ENCODE measurements at places on chromosomes 1 and 21.

GRCh38 chr1:1294250-1294890 is 13.4 kb downstream of the ACAP3 start:
- no peak for DNase-seq

DNA sequence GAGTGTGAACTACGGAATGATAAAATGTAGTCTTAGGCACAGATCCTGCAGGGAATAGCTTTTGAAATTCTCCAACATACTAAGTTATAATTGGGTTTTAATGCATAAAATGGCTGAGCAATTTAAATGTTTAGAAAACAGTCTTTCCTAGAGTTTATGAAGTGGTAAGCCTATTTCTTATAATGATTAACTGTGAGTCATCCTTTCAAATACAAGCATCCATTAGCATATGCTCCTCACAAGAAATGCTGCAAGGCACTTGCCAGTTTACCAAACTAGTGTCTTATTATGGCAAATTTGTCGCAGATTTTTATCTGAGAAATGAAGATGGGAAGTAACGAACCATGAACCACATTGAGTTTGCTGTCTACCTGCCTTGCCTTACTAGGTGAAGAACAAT is 101.3 kb upstream of the ESRRG start:
- no peak for DNase-seq

DNA sequence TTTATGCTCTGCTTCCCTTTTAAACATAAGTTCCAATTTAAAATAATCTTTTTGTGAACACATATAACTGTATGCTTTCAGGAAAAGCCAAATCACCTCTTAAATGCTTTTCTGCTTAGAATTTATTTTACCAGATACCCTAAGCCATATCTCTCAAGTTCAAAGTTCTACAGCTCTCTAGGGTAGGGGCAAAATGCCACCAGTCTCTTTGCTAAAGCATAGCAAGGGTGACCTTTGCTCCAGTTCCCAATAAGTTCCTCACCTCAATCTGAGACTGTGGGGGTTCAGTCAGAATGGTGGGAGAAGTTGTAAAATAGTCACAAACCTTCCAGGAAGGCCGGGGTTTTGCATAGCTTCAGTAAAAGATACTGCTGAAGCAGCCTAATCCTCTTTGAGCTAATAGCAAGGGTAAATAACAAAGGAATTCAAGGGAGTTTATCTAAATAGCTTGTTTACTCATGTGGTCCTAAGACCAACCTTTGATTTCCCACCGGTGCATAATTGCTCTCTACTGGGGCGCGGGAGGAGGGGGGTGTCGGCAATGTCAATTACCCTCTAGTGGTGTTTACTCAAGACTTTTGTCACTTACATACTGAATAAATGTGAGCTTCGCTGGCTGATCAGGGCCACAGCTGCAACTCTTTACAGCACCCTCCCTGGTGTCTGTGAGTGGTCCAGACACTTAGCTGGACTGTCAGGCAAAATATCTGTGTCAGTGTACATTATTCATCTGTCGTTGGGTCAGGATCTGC is 1376.2 kb downstream of the NCAM2 start:
- DNase-seq: no peak

DNA sequence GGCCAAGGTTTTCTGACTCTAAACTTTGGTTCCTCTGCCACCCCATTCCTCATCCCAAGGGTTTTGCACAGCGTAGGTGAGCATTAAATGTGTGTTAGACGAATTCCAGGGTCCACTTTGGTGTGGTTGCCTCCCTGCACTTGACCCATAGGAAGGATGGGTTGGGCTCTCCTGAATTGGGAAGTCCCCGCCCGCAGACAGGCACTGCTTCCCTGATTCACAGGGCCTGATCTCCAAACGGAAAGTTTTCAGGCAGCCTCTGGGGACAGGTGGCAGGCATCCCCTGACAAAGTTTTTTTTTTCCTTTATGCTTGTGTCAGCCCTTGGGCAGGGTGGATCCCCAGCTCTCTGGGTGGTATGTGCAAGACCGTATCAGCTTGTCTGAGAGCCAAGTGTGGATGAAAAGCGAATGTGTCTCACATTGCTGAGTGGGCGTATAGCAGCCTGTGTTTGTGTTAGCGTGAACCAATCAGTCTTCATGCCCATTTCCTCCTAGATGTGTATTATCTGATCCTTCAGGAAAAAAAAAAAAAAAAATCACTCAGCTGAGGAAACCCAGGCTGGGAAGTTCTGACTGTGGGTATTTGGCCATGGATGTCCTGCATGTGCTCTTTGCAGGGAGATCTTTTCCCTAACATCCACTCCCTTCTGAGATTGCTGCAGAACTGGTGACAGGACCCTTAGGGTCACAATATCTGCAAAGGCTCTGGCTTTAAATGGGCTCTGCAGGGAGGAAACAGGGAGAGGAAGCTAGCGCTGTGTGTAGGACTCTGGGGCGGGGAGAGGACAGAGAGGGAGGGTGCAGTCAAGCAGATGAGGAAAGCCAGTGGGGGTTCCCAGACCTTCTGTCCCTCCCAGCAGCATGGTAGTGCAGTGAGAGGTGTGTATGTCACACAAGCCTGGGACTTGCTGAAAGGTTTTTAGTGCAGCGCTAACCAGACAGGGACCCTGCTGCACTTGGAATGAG is 42.2 kb upstream of the TRABD2B start:
- peak; percentile 12 for DNase-seq

DNA sequence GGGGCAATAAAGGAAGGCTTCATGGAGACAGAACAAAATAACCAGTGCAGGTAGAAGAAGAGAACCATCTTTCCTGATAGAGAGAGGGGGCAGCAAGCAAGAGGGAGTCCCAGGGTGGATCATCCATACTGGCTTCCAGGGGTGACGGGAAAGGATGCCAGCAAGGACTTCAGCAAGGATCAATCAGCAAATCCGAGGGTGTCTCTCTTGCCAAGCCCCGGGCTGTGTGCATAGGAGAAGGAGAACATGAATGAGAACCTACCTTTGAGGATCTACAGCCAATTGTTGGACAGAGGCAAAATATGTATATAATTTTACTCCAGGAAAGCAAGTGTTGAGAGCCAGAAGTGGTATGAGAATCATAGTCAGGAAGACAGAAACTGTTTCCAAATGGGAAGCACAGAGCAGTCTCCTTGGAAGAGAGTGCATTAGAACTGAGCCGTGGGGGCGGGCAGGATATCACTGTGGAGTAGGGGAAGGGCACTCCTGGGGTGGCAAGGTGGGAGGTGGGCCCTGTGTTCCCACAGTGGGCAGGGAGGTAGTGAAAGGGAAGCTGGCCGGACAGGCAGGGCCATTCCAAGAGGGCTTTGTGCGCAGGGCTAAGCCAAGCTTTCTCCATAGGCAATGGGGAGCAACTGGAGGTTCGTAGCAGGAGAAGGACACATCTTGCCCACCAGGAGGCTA is 1.1 kb upstream of the S100A9 start:
- no peak for DNase-seq

DNA sequence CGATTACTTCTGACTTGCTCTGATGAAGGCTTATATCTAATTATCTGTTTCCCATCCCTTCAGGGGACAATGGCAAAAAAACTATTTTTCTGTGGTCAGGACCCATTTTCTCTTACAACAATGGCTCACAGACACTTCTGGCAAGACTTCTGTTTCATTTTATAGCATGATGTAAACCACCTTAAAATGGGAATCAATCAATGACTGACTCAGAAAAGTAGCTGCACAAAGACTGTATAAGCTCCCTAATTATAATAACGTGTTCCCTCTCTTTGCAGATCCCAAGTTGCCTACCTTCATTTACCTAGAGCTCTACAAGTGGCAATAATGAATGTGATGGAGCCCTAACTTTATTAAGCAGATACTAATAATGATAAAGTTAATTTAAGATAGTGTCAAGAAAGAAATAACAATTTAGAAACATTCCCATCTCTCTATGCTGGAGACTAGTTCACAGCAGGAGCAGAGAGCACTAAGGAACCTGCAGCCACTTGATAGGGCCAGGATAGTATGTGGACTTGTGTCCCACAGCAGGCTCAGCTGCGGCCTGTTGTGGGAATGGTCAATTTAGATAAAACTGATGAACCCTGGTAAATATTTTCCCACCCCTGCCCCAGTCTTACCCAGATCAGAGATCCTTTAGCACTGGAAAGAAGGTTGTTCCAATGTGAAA is 538 bp downstream of the GBP2 start:
- DNase-seq: no peak
